ENCODE measurements at places on chromosomes 11 and 22.
A peak's percentile ranks its signal among the peaks of the same experiment; 100 is the strongest.

DNA sequence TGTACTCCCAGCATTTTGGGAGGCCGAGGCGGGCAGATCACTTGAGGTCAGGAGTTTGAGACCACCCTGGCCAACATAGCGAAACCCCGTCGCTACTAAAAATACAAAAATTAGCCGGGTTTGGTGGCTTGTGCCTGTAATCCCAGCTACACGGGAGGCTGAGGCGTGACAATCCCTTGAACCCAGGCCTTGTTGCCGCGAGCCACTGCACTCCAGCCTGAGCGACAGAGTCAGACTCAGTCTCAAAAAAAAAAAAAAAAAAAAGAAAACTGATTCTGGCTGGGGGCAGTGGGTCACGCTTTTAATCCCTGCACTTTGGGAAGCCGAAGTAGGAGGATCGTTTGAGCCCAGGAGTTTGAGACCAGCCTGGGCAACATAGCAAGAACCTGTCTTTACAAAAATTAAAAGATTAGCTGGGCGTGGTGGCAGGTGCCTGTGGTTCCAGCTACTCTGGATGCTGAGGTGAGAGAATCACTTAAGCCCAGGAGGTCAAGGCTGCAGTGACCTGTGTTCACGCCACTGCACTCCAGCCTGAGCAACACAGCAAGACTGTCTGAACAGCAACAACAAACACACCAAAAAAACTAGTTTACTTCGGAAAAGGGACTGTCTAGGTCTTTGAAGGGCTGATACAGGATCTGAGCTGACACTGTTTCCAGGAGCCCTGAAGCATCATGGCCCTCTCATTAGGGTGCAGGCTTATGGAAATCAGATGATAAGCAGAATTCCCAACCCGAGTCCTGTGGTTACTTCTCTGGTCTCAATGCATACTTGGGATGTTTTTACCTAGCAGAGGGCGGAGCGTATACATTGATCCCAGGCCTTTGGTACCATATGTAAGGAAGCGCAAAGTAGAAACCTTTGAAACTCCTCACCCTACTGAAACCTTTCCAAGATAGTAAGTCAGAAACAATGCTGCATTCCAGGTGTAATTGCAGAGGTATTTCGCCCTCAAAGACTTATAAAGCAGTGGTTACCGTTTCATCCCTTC, 1.8 kb upstream of the CHKB start:
- DNase-seq: no peak

DNA sequence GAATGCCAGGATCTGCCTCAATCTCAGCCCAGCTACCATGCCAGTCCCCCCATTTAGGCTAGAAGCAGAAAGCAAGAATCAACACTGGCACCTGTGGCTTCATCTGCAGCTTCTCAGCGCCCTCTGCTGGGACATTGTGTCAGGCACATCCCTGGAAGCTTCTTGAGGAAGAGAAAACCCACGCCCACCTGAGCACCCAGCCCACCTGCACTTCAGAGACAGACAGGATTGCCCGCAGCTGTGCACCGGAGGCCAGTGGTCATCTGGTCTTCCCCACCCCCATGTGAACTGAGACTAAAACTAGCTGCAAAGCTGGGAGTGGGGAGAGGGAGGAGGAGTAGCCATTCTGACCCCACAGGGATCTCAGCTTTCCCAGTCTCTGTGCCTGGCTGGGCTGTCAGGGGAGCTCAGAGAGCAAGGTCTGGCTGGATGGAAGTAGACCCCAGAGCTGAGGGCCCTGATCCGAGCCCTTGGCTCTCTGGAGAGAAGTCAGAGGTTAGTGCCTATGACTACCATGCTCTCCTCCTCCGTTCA, 66.8 kb downstream of the FEZ1 start:
- DNase-seq: no peak

GRCh38 chr11:2791139-2791520, 91.3 kb upstream of the KCNQ1OT1 start:
- no peak for DNase-seq

GRCh38 chr11:86818462-86819192, 18.3 kb downstream of the PRSS23 start:
- DNase-seq: no peak

DNA sequence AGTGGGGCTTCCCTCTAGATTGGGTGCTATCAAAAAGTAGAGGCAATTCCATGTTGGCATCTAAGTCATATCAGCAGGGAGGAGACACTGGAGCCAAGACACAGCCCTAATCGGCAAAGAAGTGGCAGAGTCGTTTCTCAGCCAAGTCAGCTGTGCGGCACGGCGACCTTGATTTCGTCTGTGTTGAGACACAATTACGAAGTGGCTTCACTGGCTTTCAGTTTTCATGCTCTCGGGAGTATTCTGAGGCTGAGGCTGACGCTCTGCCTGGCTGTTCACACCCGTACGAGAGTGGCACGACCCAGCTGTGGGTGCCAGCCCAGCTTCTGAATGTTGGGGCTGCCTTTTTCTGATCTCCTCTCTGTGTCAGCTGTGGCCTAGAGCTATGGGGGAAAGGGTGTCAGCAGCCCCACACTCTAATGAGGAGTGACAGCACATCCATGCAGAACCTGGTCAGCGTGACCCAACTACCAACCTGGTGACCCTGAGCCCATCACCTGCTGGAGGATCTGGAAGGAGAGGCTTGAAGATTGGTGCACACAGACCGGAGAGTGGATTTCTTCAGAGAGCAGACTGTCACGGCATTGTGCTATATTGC, 105.7 kb upstream of the TMEM45B start:
- no peak for DNase-seq

GRCh38 chr11:46671958-46672315, 28.5 kb downstream of the ARHGAP1 start:
- DNase-seq: no peak

GRCh38 chr11:113859665-113860064, 15.7 kb downstream of the USP28 start:
- DNase-seq: no peak

DNA sequence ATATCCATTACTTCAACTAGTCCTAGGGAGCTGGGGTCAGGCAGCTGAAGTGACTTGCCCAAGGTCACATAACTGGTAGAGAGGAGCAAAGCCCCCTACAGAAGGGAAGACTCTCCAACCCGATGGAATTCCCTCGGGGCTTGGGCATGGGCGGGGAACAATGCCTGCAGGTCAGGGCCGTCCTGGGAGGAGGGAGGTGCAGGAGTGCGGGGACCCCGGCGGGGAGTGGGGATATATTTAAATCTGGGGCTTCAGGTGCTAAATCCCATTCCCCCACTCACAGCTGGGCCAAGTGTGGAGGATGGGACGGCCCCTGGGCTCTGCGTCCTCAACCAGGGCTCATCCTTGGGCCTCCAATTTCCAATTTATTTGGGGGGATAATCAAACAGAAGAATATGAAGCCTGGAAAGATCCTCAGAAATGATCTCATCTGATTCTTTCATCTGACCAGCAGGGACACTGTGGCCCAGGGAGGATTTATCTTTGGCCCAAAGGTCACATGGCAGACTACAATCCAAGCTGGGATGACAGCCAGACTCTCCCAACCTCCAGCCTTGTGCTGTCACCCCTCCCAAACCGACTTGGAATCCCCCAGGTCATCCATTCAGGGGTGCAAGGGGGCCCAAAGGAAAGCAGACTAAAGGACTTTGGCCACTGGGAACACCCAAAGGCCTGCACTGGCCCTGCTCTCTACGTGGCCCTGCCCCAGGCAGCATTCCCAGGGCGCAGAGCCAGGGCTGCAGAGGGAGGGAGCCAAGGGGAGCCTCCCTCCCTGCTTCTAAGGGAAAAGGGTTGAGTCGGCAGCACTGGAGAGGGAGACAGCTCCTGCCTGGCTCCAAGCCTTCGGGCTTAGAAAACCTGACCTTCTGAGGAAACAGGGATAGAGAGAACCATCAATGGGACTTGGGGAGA, 8.7 kb upstream of the C1QTNF6 start:
- no peak for DNase-seq

DNA sequence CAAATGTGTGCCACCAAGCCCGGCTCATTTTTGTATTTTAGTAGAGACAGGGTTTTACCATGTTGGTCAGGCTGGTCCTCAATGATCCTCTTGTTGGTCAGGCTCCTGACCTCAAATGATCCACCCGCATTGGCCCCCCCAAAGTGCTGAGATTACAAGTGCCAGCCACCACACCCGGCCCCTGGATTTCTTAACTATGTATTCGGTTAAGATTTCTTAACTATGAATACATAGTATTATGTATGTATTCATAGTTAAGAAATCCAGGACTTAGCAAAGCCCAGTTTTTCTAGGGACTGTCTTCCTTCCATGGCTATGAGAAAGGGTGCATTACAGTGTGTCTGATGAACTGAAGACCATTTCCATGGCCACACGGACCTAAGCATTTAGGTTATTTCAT, 1.7 kb downstream of the C11orf91 start:
- DNase-seq: no peak

GRCh38 chr22:28909375-28909774, 26.0 kb downstream of the ZNRF3 start:
- DNase-seq: no peak

DNA sequence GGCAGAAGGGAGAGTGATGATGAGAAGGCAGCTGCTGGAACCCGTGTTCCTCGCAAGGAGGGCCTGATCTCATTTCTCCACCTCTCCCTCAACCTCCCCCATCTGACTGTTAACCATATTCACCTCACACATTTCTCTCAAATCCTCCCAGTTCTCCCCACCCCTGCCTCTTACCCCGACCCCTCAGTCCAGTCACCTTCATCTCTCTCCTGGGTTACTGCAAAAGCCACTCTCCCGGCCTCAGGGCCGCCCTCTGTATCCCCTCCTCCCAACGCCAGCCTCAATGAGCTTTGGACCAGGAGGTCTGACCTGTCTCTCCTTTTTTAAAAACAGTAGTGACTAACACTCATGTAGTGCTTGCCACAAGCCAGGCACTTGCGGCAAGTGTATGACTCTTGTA, 29.5 kb upstream of the LMO1 start:
- DNase-seq: no peak

GRCh38 chr22:22215659-22216449, 28.7 kb upstream of the VPREB1 start:
- DNase-seq: no peak

- DNase-seq: no peak
Observed at GRCh38 chr11:130426223-130426836, 2.1 kb downstream of the ADAMTS8 start.

- no peak for DNase-seq
Observed at GRCh38 chr22:36331912-36332622, 55.7 kb downstream of the MYH9 start.

GRCh38 chr22:44298406-44299091, 14.2 kb downstream of the SHISAL1 start:
- no peak for DNase-seq

DNA sequence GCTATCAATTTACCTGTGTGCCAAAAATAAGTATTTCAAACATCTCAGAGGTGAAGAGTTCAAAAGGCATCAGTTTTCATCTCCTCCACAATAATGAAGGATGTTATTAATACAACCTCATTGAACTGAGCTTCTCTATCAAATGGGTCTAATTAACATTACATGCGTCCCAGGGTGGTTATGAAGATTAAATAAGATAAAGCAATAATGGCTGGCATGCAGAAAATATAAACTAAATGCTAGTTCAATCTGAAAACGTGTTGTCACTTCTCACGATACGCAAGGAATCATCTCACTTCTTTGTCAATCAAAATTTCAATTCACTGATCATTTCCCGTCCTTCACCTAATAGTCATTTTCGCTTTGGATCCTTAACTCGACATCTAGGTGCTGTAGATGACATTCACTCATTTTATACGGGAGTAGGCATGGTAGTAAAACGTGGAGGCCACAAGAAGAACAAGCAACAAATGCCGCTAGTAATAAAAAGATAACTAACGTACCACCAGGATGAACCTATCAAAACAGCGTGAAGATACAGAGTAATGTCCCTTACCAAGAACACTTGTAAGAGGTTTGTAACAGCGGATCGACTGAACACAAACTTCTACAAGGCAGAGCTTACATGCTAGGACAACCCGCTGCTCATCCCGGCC, 918 bp downstream of the CHORDC1 start:
- DNase-seq: no peak

GRCh38 chr11:75002516-75002915, 13.8 kb downstream of the NEU3 start:
- no peak for DNase-seq

DNA sequence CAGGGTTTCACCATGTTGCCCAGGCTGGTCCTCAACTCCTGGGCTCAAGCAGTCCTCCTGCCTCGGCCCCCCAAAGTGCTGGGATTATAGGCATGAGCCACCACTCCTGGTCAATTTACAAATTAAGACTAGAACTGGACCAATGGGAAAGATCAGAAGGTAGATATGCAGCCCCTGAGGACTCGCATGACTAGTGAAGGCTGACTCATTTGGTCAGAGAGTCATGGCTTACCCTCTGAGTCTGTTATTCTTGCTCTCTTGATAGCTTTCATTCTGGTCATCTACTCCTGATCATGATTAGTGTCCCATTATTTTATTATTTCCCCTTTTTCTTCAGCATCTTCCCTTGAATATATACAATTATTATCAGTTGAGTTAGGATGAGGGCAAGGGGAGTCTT, 2.7 kb upstream of the LDHAL6A start:
- DNase-seq: peak; percentile 14

DNA sequence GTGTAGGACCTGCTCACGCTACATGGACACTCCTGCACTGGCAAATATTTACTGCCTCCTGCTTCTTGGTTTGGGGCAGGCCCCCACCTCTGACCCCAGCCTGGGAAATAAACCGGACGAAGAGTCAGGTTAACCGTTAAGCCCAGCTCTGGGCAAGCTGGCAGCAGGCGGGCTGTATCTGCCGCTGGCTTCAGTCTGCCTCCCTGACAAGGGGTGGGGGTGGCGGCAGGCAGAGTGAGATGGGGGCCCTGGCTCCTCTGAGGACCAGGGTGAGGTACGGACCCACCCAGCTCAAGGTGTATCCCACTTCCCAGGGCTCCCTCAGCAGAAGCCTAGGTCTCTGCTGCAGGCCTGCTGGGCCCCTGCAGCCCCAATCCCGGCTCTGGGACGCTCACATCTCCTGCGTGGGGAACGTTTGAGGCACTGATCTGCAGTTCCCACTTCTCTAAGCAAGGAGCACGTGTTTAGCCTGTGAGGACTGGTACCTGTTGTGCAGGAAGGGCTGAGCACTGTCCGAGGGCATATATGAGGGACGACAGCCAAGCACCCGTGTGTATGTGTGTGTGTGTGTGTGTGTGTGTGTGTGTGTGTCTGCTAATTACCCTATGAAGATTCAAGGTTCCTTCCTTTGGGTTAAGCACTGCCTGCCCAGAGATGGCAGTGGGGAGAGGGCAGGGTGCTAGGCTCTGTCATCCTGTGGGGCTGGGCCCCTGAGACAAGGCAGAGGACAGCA, 1.1 kb upstream of the LRRC75B start:
- no peak for DNase-seq

DNA sequence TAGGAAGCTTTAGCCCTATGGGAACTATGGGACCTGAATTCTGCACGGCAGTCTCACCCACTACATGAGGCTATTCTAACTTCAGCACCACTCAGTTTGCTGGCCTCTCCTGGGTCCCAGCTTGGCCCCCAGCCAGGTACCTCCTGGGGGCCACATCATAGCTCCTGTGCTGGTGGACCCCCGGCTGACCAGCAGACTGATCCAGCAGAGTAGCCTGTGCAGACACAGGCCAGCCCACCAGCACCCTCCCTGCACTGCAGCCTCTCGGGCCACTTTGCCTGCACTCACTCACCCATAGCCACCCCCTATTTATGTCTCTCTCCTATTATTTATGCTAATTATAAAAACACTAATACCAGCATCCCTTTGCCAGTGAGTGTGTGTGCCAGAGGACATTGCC, 1.2 kb upstream of the OR10AG1 start:
- DNase-seq: no peak

- DNase-seq: no peak
Observed at GRCh38 chr11:45319077-45319476, 32.9 kb upstream of the SYT13 start.

Data from skeletal muscle cell (primary cell).